Fibroblast of skin of scalp (primary cell): ENCODE measurements at places on chromosomes 1 and 21.

GRCh38 chr1:32464191-32464715 is 619 bp upstream of the ZBTB8B start:
- DNase-seq: no peak

DNA sequence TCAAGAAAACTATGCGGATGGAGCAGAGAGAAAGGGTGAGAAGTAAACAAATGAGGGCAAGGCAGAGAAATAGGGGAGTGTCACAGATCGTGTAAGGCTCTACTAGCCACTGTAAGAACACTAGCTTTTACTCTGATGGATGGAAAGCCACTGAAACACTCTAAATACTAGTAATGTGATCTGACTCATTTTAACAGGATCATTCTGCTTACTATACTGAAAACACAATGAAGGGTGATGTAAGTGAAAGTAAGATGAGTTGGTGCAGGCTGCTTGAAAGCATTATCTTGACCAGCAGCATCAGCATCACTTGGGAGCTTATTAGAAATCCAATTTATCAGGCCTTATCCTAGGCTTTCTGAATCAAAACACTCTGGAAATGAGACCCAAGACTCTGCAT is 32.7 kb downstream of the TUT4 start:
- peak; percentile 76 for DNase-seq

DNA sequence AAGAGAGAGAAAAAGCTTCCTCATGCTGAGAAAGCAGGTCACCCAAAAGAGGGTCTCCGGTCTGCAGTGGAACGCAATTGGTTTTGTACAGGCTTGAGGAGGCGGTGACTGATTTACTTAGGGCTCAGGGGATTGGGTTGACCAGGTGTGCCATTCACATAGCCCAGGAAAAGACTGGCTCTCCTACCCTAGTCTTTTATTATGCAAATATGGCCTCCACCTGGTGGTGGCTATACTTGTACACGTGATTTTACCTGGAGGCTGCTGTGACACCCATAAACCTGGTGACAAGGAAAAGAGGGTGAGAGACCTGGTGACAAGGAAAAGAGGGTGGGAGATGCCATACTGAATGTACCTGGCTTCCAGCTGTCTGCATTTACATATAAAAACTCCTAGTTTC is 49.9 kb downstream of the DNTTIP2 start:
- no peak for DNase-seq

DNA sequence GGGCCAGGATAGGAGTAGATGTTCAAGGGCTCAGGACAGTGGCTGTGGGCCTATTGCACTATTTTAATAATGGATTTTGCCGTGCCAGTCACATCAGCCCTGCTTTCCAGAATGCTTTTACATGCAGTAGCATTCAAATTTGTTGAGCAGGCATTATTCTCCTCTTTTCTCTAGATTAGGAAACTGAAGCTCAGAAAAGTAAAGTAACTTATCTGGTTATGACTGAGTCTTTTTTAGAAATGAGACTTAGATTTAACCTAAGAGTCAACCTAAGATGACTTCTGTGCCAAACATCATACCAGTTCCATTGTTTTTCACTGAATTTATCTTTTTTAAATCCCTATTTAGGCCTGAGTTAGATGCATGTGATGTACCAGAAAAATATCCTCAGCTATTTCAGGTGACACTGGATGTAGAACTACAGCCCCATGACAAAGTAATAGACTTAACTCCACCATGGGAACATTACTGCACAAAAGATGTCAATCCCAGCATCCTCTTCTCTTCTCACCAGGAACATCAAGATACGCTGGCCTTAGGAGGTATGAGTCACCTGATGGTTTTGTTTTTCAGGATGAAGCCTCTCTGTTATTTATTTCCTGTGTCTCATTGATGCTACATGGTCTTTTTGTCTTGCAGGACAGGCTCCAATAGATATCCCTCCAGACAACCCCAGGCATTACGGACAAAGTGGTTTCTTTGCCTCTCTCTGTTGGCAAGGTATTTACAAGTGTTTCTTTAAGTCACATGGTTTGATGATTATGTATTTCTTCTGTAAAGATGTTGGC is 31.4 kb upstream of the LEPR start:
- DNase-seq: no peak

DNA sequence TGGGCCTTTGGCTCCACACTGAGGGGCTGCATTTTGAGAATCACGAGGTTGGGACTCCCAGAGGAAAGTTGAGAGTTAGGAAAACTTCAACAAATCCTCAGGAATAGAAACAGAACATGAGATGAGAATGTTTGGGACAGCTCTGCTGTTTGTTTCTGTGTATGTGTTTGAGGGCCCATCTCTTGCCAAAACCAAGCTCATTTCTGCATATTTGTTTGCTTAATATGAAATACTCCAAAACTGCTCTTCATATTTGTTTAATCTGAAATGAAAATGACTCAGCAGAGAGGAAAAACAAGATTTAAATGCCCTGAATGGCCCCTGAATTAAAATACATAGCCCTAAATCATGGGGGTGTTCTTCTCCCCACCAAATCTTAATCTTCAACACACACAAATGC is 78.1 kb downstream of the DDR2 start:
- peak; percentile 42 for DNase-seq

DNA sequence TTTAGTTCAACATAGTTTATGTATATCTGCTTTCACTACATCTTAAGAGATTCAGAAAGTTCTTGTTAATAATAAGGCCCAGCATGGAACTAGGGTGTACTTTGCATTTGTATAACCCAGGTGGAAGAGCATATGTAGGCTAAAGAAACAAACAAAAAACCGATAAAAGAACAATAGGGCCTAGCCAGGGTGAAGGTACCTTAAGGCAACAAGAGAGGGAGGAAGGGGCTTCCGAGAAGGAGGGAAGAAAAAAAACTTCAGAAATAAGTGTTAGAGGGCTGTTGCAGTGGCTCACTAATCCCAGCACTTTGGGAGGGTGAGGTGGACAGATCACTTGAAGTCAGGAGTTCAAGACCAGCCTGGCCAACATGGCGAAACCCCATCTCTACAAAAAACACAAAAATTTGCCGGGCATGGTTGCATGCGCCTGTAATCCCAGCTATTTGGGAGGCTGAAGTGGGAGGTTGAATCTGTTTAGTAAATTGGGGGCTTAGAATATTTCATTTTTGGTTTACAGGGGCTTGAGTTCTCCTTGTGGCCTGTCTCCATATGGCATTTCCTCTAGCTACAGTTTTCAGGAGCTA is 4.7 kb upstream of the SPATA45 start:
- no peak for DNase-seq

DNA sequence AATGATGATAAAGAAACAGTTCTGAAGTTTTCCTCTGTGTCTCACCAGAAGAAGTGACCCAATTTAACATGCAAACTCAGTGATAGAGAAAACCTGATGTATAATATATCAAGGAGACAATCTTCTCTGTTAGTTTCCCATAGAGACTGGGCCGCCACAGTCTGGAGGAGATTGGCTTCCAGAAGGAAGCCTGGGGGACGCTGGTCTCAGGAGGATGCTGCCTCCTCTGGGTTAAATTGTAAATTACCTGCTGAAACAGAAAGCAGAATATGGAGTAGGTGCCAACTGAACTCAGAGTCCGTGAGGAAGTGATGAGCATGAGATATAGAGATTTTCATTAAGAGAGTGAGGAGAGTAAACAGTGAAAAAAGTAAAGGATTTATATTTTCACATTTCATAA is 15.8 kb downstream of the OR14I1 start:
- DNase-seq: no peak

DNA sequence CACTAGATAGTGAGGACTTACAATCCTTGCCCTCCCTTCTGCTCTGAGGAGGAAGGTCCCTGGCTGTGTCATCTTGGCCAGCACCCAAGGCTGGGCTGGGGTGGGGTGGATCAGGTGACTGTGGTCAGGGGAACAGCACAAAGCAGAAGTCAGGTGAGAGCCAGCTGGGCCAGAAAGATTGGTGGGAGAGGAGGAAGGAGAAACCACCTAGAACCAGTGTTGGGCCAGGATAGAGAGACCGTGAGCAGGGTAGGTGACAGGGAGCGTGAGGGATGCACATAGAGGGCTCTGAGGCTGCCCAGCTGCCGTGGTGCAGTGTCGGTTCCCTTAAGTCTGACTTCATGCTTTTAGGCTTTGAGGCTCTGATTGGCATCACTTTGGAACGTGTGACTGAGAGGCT is 22.7 kb downstream of the NCF2 start:
- DNase-seq: peak; percentile 20

- DNase-seq: no peak
Measured at GRCh38 chr1:50147191-50147850, 38.6 kb downstream of the ELAVL4 start.

DNA sequence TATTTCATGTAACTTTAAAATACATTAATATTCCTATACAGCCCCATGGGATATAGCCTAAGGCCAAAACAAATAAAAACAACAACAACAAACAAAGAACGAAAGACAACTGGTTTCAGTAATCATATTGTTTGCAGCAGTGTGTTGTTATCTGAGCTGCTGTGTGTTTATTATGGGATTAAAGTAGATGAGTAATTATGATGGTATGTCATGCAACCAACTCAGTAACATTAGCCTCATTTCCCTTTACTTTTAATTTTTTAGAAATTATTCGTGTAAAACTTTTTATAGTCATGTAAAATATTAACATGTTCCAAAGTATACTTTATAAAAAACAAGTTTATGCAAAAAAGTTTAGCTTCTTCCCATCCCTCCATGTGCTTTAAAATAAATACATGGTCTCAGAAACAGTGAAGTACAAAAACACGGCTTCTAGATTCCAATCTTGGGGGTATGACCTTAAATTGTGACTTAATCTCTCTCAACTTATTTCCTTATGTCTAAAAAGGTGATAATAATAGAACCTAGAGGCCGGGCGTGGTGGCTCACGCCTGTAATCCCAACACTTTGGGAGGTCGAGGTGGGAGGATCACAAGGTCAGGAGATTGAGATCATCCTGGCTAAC is 176.1 kb downstream of the SLC45A1 start:
- no peak for DNase-seq

DNA sequence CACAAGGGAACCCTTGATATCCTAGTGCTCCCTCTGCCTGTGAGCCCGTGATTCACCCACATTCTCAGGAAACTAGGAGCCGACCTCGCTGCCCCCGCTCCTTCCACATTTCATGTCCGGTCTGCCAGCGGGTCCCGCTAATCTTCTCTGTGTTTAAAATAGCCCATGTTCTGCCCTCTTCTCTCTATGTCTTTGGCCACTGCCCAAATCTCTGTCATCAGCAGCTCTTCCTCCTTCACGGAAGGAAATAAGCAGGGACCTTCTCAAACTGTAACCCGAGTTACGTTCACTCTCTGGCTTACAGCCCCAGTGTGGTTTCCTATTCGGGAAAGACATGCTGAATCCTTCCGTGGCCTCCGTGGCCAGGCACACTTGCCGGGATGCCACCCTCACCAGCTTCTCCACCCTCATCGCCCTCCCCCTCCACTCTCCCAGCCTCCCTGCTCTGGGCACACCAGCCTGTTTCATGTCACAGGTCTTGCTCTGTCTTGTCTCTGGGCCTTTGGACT is 21.1 kb upstream of the UBXN10 start:
- no peak for DNase-seq

DNA sequence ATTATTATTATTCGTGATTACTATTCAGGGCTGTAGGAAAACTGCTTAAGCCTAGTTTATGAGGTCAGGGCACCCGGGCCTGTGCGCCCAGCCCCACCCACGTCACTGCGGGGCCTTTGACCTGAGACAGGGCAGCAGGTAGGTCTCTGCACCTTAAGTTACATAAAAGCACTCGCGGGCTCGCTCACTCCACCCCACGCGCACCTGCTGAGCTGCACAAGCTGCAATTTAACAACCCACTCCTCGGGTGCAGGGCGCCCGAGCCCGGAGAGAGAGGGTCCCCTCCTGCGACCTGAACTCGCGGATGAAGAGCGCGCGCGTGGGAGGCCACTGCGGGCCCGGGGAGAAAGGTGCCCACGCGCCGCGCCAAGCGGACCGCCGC is 477 bp downstream of the ICMT start:
- no peak for DNase-seq

- no peak for DNase-seq
Measured at GRCh38 chr1:204945565-204945977, 74.9 kb downstream of the NFASC start.

GRCh38 chr1:222416001-222416791 is 131.7 kb downstream of the HHIPL2 start:
- no peak for DNase-seq

DNA sequence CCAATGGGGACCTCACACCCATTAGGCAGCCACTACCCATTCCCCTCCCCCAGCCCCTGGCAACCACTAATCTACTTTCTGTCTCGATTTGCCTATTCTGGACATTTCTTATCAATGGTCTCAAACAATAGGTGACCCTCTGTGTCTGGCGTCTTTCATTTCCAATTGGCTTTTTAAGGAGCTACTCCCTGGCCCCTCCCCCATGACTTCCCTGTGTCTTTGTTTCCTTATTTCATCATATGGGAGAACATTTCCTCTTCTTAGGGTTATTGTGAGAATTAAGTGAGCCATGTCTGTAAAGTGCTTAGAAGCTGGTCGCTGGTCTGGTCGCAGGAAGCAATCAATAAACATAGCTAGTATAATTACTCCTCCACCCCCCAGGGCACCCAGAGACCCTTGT is 80.9 kb downstream of the SPSB1 start:
- no peak for DNase-seq

DNA sequence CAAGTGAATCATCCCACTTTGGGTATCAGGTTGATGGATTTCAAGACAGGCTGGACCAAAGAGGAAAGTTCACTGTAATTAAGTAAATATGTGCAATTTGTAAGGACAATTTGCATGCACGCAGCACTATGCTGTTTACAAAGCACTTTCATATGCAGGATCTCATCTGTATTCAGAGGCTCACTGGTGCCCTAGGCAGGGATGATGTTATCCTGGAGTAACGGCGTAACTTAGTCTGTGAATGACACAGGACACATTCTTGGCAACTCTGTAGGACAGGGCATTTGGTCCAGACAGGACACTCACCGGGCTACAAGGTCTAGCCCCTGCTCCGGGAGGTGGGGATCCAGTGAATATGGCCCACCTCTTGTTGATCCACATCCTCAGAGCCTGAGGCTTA is 365.4 kb upstream of the DUSP10 start:
- no peak for DNase-seq

DNA sequence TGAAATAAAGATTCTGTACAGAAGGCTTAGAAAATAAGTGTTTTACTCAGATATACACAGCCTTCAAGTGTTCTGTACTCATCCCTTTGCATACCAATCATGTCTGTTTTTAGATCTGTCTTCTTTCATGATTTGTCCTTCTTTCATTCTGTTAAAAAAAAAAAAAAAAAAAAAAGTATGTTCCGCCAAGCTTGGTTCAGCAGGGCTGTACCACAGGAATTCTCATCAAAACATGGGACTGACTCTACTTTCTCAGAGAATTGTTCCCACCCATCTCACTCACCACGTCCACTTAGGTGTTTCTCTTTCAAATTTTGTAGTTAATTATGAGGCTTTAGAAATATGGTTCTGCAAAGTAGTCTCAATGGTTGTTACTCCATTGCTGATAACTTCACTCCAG is 119.0 kb downstream of the AK5 start:
- peak; percentile 47 for DNase-seq

GRCh38 chr1:56993475-56993874 is 27.7 kb upstream of the C8B start:
- no peak for DNase-seq
